DMS 273 treated with DMSO at 0.1 percent for 48 hours (cell line): ENCODE measurements at places on chromosomes 2 and 18.

GRCh38 chr18:63017076-63017475 lies 301.7 kb downstream of the PHLPP1 start:
- no peak for DNase-seq

DNA sequence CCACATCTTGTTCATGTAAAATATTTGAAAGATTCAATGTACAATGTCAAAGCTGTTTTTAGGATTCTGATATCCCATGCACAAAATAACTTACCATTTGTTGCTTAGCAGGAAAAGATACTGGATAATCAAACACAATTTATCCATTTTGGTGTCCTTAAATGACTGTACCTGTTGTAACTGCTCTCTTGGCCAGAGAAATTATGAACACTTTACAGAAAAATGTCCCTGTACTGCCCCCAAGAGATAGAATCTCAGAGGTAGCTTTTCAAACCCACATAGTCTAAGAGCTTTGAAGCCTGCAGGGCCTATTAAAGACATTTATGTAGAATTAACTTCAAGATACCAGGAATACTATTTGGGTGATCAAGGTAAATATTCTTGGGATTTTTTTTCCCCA lies 12.2 kb upstream of the ME2 start:
- DNase-seq = no peak

DNA sequence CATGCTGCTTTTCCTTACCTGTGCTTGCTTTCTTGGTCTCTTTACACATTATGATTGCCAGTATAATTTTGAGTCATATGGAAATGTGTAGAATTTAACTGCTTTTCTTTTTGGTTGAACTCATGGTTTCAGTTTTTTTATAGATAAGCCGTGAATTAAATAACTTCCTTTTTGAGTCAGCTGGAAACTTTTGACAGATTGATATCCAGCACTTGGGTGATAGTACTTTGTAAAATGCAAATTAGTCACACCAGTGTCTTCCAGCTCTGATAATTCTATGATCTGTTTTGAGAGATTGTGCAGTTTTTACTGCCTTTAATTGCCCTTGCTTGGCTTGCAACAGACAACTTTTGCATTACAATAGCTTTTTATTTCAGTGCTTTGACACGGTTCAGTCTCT lies 86.4 kb downstream of the NCOA1 start:
- no peak for DNase-seq

- no peak for DNase-seq
Measured at GRCh38 chr2:216549926-216550690, 51.5 kb downstream of the RPL37A start.

DNA sequence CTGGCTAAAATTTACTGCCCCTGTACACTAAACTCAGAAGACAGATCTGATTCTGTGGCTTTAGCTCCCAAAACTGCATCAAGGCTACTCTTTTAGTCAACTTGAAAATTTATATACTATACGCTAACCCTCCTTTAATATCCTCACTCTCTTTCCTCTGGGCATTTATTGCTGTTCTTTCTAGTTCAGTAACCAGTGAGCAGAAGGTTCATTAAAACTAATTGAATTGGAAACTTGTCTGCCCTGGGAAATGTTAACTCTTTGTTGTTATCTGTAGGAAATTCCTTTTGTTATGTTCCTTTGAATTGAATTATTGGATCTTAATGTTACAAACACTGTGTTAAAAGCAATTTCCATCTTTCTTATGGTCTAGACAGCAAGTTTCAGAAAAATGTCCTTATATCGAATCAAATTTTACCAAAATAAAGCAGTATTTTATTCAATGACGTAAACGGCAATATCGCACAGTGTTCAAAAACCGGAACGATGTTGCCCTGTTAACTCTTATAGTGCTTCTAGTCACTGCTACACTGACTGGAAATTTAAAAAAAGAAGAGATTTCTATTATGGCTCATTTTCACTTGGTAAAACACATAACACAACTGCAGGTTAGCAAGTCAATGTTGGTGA lies 168.3 kb downstream of the NR4A2 start:
- no peak for DNase-seq

GRCh38 chr2:181894381-181894780 lies 2.9 kb downstream of the ITPRID2 start:
- DNase-seq = no peak

DNA sequence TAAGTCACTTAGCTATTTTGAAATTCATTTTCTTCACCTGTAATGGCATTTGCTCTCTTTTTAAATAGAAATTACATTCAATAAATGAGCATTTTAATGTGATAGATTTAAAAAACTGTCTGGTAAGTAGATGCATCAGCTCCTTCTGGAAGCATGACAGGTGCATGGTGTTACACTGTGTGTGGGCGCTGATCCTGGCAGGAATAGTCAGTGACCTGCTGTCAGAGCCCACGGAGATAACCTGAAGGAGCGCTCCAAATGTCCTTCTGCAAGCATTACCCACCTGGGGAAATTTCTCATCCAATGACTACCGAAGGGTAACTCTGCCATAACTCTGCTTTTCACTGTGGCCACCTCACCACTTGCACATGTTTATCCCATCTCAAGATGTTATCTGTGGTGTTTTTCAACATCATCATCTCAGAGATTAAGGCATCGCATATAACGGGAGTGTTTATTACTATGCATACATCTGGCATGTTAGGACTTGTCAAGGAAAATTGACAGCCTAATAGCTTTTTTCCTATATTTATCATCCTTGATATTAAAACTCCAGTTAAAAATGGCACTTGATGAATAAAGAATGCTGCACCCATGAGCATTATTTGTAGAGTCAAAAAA lies 637.3 kb downstream of the ERBB4 start:
- no peak for DNase-seq

DNA sequence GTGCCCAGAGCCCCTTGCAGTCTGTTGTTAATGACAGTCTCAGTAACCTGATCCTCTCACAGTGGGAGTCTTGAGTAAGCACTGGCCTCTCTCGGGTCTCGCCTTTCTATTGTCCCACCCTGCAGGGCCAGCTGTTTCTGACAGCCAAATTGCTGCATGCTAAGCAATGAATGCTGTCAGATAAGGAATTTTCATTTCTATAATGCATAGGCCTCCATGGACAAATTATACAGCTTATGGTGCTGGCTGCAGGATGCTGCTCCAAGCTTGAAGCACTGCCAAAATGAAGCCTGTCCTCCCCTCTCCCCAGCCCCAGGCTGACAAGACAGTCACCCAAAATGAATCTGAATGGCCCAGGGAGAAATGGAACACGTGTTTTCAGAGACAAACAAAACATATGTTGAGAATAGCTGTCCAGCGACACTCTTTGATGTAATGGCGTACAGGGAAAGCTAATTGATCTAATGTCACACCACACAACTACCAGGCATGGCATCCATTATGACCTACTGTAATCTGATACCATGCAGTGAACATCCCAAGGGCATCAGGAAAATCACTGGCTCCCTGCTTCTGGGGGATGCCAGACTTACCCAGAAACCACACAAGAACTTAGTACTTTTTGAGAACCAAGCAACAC lies 36.8 kb downstream of the ACVR1 start:
- DNase-seq = peak; percentile 86

GRCh38 chr2:174624895-174625430 lies 27.4 kb upstream of the WIPF1 start:
- DNase-seq = no peak
